CD4-positive, alpha-beta T cell treated with Interleukin-2 at 100 ng/mL for 4 hours (primary cell): ENCODE measurements at places on chromosomes 2 and 18.

- DNase-seq, result no peak
Measured at GRCh38 chr2:175599966-175600831, 401.9 kb downstream of the LNPK start.

- DNase-seq, result no peak
Measured at GRCh38 chr2:150043172-150043500, 444.3 kb downstream of the RND3 start.

GRCh38 chr2:182724656-182725055 lies 8.6 kb downstream of the DNAJC10 start:
- no peak for DNase-seq

- no peak for DNase-seq
Measured at GRCh38 chr18:23936381-23936958, 78.1 kb upstream of the TTC39C start.

GRCh38 chr2:132403146-132403545 lies 13.5 kb upstream of the GPR39 start:
- DNase-seq, result no peak

DNA sequence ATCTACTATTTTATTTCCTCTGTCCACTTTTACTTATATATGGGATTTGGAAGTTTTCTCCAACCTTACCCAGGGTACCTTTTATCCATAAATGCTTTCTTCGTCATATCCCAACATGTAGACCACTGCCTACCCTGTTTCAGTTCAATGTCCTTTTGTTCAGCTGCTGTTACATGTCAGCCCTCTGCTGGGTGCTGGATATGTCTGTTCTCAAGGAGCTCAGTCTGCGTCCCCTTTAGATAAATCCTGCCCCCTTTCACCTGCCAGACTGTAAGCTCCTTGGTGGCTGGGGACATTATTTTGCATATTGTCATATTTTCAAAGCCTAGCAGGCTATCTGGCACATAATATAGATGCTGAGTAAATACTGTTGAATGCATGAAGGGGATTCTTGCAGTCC lies 53.2 kb downstream of the NEMP2 start:
- no peak for DNase-seq
